ENCODE measurements at places on chromosomes 13 and 19.

GRCh38 chr13:51218626-51219025 lies 3.6 kb upstream of the FAM124A start:
- no peak for DNase-seq

DNA sequence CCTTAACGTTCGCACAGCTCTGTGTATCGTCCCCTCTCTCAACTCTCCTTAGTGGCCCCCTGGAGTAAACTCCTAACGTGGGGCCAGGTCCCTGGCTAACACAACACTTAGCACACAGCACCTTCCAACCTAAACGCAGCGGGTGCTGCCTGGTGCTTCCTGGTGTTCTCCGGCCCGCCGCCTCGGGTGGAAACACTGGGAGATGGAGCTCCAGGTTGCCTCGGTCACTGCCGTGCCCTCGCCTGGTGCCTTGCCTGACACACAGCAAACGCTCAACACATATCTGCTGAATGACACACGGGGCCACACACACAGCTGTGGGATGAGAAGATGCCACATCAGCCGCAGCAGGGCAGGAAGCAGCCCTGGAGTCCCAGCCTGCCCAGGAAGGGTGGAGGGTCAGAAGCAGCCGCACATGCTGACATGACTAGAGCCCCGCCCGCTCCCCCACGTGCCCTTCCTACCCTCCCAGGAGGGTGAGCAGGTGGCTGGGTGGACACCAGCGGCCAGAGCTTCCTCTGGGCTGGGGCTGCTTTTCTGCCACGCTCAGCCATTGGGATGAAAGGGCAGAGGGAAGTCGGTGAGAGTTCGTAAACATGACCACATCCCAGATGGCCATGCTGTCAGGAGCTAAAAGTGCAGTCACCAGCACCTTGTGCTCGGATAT lies 6.6 kb downstream of the PEPD start:
- DNase-seq, result no peak

DNA sequence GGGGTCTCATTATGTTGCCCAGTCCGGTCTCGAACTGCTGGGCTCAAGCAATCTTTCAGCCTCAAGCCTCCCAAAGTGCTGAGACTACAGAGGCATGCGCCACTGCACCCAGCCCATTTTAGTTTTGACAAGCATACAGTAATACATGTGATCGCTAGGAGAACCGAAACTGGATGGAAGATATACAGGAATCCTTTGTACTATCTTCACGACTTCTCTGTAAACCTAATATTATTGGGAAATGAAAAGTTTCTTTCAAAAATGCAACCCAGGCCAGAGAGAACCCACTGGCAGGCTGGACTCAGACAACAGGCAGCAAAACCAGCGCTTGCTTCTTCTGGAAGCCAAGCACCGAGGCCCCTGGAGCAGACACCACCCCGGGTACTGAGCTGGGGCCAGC lies 9.4 kb downstream of the C19orf12 start:
- DNase-seq, result no peak

- DNase-seq, result peak; percentile 57
These were observed 126.8 kb upstream of the SPATA13 start for GRCh38 chr13:24033527-24034302.

GRCh38 chr13:40644838-40645604 lies 21.4 kb downstream of the FOXO1 start:
- DNase-seq, result no peak

GRCh38 chr13:43354153-43354945 lies 331.0 kb downstream of the DNAJC15 start:
- peak; percentile 44 for DNase-seq

GRCh38 chr19:46614114-46614722 lies 10.7 kb downstream of the PTGIR start:
- DNase-seq, result peak; percentile 88

DNA sequence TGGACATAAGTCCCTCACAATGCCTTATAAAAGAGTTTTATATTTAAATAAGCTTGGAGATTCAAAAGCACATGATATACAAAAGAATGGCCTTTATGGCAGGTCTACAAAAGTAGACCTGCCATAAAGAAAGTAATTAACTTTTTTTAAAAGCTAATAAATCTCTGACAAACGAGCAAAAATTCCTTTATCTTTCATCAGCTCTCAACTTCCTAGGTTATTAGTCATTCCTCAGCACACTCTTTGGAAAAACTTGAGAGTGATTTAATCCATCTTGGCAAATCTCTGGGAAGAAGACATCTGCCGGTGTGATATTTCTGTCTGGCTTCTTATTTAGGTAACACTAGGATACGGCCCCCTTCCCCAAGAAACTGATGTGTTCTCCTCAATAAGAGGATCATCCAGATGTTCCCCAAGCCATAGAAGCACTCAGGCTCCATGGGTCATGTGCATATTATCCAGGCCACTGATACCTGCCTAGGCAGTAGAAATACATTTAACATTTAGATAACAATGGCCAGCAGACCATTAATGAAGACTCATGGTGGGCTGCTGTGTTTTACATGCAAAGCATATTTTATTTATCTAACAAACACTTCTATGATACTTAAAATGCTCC lies 372.7 kb downstream of the LIG4 start:
- peak; percentile 51 for DNase-seq

DNA sequence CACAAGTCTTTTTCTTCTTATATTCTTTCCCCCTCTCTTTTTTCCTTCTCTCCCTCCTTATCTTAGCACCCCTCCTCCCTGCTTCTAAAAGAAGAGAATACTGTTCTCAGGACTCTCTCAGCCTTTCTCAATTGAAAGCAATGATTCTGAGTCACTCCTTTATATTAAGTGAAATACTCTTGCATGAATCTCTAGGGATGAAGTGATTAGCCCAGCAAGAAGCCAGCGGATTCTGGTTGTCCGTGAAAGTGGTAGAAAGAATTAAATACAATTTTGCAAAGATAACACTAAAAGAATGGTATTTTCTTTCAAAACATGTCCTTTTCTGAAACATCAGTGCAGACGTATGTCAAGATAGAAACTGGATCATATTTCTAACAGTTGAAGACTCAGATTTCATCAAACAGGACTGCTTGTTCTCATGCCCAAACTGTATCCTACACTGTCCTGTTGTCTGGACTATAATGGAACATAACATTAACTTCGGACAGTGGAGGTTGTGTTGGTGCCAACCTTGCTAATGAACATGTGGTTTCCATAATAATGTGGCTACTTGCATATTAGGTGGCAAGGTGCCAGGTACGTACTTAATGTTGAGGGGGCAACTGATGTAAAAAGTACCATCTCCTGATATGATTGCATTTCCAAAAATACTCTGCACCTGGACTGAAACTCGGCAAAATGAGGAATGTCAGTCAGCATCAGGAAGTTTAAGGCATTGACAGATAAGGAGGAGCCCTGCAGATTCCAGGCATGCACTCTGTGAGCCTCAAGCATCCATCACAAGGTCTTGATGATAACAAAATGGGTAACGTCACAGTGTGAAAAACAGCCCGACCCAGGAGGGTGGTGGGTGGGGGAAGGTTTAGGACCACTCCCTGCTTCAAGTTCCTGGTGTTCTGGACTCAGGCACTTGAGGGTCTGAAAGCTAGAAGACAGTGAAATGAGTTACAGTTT lies 357.2 kb downstream of the DLEU7 start:
- peak; percentile 32 for DNase-seq

DNA sequence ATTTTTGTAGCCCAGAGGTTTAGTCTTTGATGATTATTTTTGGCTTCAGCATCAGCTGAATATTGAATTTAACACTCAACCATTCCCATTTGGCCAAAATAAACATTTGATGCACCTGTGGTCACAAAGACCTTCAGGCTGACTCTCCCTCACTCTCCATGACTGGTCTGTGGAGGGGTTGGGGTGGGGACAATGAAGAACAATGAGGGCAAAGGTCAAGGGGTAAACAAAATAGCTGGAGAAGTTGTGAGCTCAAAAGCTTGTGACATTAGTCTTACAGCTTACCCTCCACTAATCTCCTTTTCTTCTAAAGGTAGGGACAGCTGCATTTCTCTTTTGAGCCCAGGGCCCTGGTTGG lies 86.9 kb downstream of the SLC15A1 start:
- DNase-seq, result peak; percentile 50

DNA sequence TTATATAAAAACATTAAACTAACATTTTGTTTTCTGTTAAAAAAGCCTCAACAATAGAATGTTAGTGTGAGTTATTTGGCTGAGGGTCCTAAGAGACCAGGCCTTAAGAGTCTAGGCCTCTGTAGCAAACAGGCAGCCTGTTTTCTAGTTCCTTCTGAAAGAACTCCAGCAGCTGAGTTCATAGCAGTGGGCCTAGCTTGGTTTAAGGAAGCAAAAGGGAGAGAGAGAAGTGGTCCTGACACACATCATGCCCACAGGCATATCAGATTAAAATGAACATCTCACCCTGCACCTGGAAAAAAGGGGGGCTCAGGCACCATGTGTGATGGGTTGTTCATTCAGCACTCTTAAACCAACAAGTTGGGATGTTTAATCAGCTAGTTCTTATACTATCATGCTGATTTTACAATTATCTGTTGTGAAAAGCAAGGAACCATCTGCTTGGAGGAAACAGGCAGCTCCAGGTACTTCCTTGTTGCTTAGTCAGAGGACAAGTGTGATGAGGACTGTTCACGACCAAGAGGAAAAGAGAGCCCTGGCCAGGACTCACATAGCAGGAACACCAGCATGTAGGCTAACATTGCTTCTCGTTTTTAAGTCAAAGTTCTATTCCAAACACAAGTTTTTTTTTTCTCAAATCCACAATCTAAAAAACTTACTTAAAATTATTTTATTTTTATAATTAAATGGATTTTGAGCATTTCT lies 81.3 kb upstream of the FRY start:
- DNase-seq, result no peak

DNA sequence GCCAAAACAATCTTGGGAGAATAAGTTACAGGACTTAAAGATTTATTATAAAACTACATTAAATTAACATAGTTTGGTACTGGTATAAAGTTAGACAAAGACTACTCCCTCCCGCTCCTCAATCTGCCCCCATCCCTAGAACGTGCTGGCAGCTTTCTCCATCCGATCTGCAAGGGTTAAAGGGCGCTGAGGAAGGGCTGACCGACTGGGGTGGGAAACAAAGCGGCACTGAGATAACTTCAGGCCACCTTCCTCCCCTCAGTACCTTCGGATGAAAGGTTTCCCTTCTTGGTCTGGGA lies 790 bp upstream of the SUGT1 start:
- DNase-seq, result no peak

GRCh38 chr19:35868172-35868822 lies at the start of gene APLP1:
TSS of gene APLP1 (plus strand) at chr19:35868574. CDS start at chr19:35868637, 63 bp downstream.
- DNase-seq, result peak; percentile 82

DNA sequence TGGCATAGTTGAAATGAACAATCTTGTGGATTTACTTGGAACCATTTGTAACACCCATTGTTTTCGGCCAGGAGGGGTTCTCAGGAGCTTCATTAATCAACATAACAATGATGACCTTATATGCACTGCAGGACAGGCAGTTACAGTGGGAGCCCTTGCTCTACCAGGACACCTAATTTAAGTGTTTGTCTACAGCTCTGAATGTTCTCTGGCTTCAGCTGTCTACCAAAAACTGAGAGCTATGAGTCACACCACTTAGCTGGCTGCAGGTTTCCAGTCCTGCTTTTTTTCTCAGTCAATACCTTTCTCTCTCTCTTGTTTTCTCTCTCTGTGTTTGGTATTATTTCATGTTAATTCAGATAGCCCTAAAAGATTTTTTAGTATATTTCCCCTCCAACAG lies 105.4 kb upstream of the MBNL2 start:
- DNase-seq, result peak; percentile 74

- DNase-seq, result peak; percentile 45
These were observed 6.2 kb downstream of the SPRY2 start for GRCh38 chr13:80334597-80335260.

- DNase-seq, result peak; percentile 90
These were observed 24.1 kb upstream of the ASPDH start for GRCh38 chr19:50537769-50538230.

DNA sequence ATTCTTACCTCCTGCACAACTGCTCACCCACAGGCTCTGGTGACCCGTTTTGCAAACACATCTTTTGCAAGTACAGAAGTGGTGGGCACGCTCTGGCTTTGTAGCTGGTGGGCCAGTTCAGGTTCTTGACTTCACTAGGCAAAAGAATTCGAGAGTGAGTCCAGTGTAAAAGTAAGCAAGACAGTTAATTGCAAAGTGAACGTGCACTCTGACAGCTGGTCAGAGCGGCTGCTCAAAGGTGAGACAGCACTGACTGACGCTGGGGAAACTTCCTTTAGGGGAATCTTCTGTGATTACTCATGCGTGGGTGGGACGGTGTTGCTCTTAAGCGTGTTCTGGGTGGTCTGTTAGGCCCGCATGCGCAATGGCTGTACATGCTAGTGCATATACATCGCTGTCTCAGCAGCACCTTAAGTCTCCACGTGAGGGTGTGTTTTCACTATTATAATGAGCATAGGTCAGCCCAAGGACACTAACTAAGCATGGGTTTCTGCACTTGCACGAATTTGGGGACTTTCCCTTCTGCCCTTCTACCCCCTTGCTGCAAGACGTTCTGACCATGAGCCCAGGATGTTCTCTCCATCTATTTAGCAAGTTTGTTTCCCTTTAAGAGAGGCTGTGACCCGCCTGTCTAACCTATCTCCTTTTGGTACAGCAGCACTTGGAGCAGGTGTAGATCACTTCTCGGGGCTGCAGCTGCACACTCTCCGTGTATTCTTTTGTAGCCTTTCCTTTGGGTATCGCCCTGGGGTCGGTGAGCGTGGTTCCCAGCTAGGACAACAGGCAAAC lies 30.2 kb upstream of the CD33 start:
- no peak for DNase-seq

- DNase-seq, result peak; percentile 4
These were observed 1227.1 kb downstream of the SLITRK1 start for GRCh38 chr13:82654861-82655855.

DNA sequence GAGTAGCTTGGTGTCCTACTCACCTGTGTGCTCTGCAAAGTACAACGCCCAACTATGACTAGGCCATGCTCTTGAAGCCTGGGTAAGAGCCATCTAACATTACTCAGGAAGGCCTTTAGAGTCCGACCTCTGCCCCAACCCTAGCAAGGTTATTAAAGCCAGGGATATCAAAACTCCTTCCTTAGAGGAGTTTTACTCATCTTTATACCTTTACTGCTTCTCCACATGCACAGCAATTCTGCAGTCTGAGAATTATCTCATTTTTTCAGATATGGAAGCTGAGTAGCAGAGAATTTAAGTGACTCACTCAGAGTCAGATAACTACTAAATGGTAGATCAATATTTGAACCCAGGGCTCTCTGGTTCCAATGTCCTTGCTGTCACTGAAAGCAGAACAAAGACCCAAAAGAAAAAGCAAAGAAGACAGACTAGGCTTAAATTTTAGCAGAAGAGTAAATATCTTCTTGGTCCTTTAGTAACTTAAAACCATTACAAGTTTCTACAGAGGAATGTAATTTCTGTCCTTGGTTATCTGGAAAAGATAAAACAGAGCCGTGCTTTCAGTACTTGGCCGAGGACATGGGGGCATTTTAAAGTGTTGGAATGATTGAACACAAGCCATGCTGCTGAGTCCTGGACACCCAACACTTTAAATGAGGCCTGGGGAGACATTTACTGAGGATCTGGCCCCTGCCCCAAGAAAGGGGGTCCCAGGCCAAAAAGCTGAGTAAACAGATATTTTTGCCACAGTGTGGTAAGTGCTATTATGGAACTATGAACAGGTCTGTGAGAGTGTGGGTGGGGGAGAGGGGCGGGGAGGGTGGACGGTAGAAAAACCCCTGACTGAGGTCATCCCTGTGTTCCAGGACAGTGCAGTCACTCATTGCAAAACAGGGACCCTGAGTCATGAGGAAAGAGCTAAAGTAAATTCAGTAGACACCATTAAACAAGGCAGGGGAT lies 18.4 kb upstream of the KPNA3 start:
- no peak for DNase-seq
